ENCODE measurements at places on chromosomes 5 and 9.

DNA sequence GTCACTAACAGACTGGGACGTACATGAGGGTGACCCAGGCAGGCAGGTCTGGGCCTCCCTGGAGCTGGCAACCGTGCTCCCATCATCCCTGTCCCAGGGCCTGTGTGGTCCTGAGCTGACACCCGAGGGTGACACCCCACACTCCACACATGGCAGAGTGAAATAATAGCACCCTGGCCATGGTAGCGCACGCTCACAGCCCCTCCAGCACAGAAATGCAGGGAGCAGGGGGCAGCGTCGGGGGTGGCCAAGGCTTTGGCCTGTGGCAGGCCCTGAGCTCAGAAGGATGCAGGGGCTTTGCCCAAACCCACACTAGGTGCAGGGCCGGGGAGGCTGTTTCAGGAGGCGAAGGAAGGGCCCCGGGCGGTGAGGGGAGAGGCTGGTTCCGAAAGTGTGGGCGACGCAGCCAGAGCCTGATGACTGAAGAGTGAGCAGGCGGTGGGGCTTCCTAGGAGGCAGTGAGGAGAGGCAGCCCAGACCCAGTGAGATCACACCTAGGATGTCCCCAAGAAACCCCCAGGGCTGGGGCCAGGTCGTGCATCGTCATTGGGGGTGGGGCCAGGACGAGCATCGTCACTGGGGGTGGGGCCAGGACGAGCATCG is 12.9 kb downstream of the OR2V2 start:
- peak; percentile 68 for DNase-seq

GRCh38 chr9:136201609-136202453 is 3.1 kb downstream of the LHX3 start:
- DNase-seq = no peak

DNA sequence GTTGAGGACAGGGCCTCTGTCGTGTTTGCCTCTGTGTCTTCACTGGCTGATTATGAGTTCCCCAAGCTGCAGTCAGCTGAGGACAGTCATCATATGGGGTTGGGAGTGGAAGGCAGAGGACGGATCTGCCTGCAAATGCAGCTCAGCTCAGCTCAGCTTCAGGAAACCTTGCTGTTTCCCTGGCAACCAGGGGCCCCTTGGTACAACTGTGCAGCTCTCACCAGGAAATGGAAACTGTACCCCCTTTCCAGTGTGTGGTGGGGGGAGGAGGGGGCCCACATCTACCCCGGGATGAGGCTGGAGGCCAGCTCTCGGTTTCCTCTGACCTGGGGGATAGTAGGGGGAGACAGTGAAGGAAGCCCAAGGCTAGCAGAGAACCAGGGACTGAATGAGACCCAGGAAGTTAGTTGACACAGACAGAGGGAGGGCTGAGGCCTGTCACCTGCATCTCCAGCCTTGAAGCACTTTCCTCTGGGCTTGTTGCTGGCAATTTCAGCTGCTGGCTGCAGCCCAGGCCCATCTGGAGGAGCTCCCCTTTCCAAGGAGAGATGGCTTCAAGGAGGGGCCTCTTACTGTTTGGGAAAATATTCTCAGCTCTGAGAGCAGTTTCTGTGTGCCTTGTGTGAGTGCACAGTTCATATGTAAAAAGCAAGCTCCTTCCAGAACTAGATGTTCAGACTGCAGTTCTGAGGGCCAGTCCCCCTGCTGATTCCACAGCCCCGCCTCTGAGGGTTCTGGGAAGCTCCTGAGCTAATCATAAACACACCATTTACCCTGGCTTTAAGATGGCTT is 6.9 kb downstream of the ANXA6 start:
- no peak for DNase-seq

DNA sequence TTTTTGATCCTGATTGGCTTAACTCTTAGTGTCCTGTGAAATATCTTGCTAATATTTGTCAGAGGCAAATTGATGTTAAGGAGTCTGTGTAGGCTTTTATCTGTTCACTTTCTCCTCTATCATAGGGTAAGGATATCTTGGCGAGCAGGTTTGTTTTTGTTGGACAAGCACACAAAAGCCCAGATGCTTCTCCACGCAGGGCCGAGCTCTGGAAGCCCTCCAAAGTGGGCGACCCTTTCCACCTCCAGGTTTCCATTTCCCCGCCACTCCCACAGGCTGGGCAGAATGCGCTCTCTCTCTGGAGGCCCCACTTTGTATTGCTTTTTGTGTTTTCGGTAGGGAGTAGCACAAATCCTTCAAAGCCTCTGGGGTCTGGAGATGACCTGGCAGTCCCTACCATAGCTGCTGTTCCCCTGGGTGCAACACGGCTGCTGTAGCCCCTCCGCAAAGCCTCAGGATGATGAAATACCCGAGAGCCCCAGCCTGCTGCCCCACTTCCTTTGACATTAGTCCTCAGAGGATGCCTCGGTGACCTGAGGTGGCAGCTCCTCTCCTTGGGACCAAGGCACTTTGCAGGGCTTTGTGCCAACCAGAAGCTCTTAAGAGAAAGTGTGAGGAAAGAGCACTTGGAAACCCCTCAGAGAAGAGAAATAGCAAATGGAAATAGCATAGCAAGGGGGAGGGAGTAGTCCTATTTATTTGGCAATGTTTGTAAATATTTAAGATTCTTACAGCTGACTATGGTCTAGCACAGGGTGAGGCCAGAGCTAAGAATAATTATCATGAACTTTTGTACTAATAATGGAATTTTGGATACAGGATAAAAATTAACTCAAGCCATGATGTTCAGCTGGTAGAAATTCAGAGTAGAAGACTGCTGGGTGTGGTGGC is 122.8 kb downstream of the ARHGEF28 start:
- DNase-seq = peak; percentile 83

DNA sequence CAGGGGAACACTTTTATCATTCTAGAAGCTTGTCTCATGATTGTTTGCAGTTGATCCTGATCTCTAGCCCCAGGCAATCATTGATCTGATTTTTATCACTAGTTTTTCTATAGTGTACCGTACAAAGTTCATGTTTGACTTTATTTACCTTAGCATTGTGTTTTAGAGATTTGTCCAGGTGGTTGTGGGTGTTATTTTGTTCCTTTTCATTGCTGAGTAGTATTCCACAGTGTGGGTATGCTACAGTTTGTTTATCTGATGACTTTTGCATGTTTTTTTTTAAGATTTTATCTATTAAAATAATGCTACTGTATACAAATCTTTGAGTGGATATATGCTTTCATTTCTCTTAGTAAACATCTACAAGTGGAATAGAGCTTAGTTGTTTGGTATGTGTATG is 26.2 kb downstream of the ZNF131 start:
- no peak for DNase-seq

GRCh38 chr9:4042991-4043390 is 256.9 kb downstream of the GLIS3 start:
- no peak for DNase-seq

GRCh38 chr5:80191991-80192398 is 63.9 kb downstream of the SERINC5 start:
- peak; percentile 63 for DNase-seq
